Umbilical cord (tissue), 2 donors: ENCODE measurements at places on chromosomes 1 and 21.

GRCh38 chr1:40796939-40797667 lies 13.5 kb downstream of the KCNQ4 start:
- no peak for DNase-seq

DNA sequence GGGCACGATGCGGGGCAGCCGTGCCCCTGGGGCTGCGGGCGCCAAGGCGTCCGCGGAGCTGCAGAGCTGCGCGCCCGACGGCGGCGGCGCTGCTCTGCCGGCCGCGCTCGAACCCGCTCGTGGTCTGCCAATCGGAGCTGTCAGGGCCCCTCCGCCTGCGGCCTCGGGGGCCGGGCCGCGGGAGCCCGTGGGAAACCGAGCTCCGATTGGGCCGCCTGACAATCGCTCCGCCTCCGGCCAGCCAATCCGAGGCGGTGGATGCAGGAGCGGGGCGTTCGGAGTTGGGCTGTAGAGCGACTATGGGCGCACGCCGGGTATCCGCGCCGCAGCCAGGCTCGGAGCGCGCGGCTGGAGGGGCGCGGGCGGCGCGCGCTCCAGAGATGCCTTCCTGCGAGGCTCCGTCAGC lies 100.5 kb upstream of the SOD1 start:
- peak; percentile 98 for DNase-seq

DNA sequence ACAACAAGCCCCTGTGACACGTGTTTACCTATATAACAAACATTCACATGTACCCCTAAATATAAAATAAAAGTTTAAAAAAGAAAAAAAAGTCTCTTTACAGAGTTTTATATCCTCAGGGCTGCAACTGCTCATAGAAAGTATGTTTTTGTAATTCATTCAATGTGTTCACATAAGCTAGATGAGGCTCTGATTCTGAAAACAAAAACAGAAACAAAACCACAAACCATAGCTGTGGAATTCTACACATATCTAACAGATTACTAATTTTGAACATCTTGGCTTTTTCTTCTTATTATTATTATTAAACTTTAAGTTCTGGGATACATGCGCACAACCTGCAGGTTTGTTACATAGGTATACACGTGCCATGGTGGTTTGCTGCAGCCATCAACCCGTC lies 579.6 kb upstream of the ZRANB2 start:
- no peak for DNase-seq

DNA sequence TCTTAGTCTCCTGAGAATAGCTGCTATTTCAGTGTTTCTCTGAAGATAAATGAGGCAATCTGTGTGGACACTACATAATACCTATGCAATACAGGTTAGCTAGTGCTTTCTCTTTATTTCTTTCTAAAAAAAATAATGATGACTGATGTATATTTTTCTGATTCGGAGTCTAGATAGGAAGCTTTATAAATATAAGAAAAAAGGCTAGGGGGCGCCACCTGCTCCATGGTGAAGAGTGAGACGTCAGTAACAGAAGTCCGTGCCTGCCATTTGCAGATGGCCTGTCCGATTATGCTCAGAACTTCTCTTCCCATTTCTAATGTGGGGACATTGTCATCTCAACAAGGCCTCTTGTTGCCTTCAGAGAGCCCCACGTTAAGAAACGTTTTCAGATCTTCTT lies 26.4 kb downstream of the QSOX1 start:
- DNase-seq = no peak

DNA sequence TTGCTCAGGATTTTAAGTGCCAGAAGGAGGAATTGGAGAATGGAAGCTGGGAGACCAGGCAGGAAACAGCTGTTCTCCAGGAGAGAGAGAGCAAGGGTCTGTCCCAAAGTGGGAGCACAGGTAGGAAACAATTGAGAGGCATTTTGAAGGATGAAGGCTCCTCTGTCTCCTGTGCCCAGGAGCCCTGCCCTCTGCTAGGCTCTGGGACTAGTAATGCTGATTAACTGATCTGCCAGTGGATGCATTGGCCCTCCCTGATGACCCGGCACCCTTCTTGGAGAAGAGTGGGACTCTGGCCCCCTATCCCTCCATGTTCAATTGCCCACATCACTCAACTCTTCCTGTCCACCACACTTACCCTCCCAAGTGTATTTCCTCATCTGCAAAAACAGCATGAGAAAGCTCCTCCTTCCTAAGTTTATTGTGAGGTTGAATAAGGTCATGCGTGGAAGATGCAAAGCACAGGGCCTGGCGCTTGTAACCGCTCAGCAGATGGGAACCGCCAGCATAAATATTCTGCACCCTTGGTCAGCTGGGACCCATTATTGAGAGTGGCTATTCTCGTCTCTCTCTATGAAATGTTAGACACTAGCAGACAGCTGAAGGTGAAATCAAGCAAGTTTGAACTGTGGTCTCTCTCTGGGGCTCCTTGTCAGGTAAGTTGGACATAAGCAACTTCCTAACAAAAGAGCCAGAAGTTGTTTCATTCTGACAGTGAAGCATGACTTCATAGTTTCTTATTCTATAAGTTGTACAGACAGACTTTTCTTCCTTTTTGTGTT lies 63.0 kb upstream of the ANGPTL1 start:
- DNase-seq = no peak

GRCh38 chr1:76725864-76726619 lies 141.2 kb upstream of the ST6GALNAC5 start:
- no peak for DNase-seq

- DNase-seq = no peak
Measured at GRCh38 chr1:69976896-69977295, 228.5 kb downstream of the LRRC40 start.

GRCh38 chr21:42671778-42672593 lies 18.6 kb downstream of the PDE9A start:
- DNase-seq = peak; percentile 73

- DNase-seq = peak; percentile 21
Measured at GRCh38 chr1:2046174-2046917, 3.9 kb upstream of the PRKCZ start.

- DNase-seq = no peak
Measured at GRCh38 chr1:155969377-155969791, 9.0 kb downstream of the ARHGEF2 start.

- DNase-seq = peak; percentile 95
Measured at GRCh38 chr1:43453442-43454269, at the start of gene HYI. HYI (minus strand) TSS chr1:43453931; CDS start chr1:43453793, 138 bp downstream.

DNA sequence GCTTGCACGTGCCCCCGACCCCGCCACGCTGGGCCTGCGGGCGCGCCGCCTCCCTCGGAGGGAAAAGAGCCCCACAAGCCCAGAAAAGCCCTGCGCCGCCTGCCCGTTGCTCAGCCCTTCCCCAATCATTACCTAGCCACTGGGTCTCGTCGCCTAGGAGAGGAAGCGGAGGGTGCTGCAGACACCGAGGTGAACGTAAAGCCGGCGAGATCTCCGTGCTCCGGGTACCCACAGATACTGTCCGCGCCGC lies at the start of gene ENO1:
ENO1 (minus strand) TSS at position 239 of the 250 bp plus-strand sequence. CDS start 3,778 bp downstream, outside the sequence.
- no peak for DNase-seq

DNA sequence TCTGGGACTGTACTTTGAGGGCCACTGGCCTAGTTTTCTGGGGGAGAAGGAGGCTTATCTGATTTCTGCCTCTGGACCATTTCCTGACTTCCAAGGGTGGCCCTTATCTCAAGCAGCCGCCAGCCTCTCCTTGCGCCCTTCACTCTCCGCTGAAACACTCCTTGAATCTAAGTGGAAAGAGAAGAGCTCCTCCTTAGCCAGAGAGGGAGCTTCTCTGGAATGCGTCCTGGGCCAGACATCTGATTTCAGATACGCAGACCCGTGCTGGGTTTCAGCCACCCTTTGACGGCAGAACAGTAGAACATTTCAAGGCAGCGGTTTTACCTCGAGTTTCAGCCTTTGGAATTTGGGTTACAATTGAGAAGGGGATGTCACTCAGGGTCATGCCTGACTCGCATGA lies 308.0 kb downstream of the CAMTA1 start:
- no peak for DNase-seq

- DNase-seq = no peak
Measured at GRCh38 chr21:45845063-45845769, 136.4 kb upstream of the COL6A1 start.

GRCh38 chr1:119893238-119893791 lies 3.0 kb downstream of the ADAM30 start:
- no peak for DNase-seq

DNA sequence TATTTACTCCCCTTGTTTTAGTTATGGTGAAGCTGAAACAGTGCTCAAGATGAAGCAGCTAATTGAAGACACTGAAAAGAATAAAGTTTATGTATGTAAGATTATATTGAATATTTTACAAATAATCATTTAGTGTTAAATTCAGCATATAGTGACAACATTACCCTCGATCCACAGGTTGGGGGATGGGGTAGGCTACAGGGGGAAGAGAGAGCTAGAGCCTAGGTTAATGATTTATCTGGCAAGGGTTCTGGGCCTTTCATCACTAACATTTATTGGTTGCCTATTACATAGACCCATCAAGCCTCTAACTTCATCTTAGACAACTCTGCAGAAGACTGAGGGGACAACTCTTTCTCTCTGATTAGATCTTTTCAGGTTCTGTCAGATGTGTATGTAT lies 21.3 kb downstream of the ZCCHC17 start:
- DNase-seq = no peak

- DNase-seq = peak; percentile 88
Measured at GRCh38 chr1:116377541-116378529, 4.8 kb downstream of the ATP1A1 start.

DNA sequence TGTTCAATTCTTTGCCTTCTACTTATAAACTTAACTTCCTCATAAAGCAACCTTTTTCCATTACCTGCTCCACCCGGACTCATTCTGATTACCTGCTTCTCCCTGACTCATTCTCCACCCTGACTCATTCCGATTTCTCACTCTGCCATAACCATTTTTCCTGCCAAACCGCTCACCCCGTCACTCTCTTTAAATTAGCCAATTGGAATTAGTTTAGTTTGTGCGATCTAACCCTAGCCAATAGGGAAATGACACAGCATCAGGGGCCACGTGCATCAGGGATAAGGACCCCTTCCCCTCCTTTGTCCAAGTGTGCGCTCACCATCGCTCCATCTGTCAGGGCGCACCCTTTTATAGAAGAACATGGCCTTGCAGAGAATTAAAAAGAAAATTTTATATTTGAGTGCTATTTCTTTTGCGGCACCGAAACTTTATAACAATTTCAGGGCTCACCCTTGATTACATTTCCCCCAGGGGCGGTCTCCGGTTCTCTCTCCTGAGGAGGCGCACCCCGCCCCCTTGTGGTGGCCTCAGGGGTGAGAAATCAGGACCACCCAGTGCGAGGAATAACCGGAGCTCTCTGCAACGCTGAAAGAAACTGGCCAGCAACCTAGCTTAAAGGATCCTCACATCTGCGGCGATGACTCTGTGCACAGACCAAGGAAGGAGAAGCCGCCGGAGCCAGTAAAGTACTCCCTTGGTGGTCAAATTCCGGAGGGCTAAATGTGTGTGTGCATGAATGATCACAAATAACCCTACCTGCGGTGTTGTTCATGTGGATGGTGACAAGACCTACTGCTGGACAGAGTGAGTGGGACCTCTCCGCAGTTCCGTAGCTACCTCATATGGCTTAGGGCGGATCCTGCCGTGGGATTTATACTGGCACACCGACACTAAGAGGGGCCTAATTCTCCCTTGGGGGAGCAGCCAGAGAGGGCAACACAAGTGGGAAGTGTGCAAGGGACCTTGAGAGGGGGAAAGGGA lies 30.3 kb upstream of the CBR3 start:
- peak; percentile 33 for DNase-seq

DNA sequence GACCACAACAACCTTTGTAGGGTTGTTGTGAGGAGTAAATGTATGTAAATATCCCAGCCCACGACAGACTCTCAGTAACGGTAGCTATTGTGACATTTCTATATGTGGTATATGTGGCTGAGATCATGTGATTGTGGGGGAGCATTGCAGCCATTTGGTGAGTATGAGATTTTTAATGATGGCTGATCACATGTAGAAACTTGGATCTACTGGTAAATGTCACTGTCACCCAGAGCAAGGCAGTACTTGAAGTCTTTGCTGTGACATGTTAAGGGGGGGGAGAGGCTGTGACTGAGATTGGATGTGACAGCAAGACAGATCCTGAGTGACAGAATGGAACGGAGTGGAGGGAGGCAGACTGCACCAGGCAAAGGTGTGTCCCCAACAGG lies 23.9 kb upstream of the MEF2D start:
- DNase-seq = no peak

DNA sequence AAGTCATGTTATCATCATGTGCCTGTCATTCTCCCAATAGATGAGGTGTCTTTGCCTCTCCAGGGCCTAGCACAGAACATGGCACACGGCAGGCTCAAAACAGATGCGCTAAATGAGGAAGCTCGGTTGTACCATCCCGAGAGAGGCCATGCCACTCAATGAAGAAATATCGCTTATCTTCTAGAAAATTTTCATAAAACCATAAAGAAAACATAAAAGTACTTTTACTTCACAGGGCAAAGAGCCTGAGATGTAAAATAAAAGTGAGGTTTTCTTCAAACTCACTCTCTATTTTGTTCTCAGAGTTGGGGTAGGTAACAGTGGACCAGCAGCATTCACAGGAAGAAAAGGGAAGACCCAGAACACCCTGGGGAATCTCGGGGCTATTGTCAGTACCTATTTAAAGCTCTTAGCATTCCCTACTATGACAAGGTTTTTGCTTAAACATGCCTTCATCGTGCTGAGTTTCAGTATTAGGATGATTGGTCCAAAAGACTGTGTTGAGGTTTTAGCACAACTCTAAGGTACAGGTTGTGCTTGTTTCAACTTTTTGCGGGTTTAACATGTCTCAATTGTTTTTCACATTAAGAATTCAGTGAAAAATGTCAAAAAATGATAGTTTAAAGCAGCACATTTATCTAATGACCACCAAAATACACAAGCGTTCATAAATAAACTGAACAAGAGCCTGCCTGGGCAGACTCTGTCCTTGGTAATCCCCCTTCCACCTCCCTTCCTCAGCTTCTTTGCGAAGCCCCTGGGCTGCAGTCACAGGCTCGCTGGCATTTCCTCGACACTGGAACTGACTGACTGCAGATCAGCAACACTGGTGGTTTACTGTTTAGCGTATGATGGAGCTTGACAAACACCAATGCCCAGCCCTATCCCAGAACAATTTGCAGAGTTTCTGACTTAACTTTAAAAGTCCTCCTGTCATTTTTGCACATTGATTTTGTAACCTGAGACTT lies 55.6 kb downstream of the COQ8A start:
- no peak for DNase-seq

DNA sequence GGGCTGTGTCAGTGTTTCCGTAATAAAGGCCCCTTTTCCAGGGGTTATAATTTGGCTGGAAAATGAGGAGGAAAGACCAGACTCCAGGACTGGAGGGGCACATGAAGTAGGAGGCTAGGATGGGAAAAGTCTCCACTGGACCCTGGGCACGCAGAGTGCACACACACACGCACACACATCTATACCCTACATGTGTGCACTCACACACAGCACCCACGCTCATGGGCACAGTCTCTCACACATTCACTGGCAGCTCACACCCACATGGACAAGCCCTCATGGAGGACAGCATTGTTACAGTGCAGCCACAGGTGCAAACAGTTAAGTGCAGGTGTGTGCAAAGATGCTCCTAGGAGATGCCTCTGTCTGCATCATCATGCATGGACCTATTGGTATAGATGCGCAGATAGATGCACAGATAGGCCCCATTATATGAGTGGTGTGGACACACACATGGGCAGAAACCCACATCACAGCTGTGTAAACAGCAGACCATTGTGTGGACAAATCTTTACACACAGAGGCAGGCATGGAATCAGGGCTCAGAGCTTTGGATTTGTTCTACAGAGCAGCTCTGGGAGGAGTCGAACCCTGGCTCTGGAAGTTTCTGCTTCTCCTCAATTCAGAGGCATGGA lies 9.1 kb upstream of the RUNX3 start:
- DNase-seq = no peak
